ENCODE measurements at places on chromosomes 1 and 21.

DNA sequence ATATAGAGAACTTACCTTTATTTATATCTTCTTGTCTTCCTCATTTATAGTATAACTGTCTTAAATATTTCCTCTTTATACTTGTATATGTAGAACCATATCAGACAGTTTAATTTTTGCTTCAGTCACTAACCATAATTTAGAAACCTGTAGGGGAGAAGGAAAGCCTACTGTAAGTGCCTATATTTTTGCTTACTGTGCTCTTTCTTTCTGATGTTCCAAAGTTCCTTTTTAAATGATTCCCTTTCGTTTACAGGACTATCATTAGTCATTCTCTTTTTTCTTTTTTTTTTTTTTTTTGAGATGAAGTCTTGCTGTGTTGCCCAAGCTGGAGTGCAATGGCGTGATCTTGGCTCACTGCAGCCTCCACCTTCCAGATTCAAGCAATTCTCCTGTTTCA is 109.7 kb downstream of the CENPF start:
- no peaks in the 10 kb centered on the region for H3K36me3 ChIP-seq
- no peak overlapping the region for H3K27ac ChIP-seq
- H3K4me3 ChIP-seq, result no peak overlapping the region
- no peak for DNase-seq
- H3K27me3 ChIP-seq, result no peaks in the 10 kb centered on the region
- H3K4me1 ChIP-seq, result peaks cover 18% of the 10 kb centered on the region

DNA sequence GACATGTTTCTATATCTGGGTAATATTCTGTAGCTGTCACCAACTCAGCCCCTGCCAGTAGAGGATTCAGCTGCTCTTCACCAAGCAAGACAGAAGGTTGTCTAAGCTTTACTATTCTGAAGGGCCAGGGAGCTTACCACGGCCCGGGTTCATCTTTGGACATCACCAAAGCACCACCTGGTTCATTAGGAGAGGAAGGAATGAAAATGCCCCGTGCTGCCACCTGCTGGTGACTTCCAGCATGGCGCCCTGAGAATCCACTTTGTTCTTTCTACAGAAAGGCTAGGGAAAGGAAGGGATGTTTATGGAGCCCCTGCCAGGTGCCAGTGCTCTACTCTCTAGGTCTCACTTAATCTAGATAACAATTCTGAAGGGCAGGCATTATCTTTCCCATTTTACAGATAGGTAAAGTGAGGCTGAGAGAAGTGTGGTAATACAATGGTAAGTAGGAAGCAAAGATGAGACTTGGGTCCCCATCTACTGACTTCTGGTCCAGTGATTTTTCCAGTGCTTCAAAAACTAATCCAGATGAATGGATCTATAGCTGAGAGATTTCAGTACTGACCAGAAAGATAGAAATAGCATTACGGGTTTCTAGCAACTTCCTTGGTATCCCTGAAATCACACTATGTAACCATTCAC is 79.5 kb downstream of the BEND5 start:
- no peak overlapping the region for H3K4me3 ChIP-seq
- peak; percentile 82 for DNase-seq
- H3K27ac ChIP-seq, result no peak overlapping the region
- no peaks in the 10 kb centered on the region for H3K36me3 ChIP-seq
- peaks cover 42% of the 10 kb centered on the region for H3K27me3 ChIP-seq

DNA sequence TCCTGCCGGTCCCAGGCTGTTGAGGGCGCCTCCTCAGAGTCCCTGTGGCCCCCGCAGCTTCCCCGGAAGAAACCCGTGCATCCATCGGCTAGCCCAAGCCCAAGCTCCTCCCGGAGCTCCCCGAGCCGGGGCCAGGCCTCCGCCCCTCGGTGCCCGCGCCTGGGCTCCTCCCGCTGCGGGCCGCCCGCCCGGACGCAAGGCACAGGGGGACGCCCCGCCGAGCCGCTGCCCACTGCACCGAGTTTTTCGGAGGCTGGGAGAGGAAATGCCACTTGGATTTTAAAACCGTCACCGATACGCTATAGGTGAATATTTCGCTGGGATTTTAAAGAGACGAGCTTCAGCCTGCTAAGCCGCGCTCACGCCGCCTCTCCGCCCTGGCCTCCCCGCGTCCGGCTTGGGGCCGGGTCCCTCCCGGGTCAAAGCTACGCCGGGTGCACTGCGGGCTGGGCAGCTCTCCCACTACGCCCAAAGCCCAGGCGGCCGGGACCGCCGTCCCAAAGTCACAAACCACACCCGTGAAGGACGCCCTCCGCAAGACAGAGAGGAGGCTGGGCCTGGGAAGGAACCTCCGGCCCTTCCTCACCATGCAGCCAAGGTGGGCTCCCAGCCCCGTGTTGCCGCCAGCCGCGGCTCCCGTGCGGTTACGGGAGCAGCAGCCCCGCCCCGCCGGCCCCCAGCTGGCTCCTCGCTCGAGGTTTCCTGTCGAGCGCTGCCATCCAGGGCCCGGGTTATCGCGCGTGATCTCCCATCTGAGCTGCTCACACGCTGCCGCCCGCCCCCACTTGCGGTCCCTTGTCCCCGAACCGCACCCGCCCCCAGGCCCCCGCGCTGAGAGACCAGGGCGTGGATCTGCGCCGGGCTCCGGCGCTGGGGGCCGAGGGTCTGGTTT is 63.2 kb downstream of the CD247 start:
- no peak overlapping the region for H3K27ac ChIP-seq
- H3K27me3 ChIP-seq, result peaks cover 2% of the 10 kb centered on the region
- peak overlapping the region; percentile 84 for H3K4me3 ChIP-seq
- peak; percentile 40 for DNase-seq

DNA sequence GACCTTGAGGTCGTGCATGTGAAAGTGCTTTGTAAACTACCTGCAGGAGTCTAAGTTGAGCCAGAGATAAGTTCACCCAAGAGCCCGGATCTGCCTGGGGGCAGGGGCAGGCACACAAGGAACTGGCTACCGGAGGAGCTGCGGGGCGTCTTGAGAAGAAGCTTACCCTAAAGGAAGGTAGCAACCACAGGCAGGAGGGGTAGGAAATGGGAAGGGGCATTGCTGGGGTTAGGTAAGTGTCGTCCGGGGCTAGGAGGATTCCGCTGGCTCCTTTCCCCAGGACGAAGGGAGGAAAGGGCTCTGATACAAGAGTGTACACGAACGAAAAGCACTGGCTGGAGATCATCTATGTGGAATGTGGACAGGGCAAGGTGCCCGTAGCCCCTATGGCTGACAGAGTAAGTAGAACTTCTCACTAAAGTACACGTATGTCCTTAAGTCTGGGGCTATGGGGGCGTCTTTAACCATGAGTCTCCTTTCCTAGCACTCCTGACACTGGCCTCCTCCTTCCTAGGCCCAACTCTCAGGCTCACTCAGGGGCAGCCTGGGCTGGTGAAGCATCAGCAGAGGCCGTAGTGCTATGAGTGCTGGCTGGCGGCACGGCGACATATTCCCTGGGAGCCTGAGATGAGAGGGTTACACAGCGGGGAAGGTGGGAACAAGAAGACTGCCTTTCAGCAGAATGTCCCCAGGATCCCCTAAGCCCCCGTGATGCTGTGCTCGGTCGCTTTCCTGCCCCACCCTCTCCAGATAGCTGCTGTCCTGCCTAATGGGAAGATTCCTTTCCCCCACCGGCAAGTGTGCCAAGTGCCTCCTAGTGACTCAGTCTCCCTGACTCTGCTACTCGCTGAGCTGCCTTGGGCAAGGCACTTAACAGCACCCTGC is 9.1 kb upstream of the GALNT2 start:
- H3K27ac ChIP-seq, result no peak overlapping the region
- DNase-seq, result no peak
- H3K36me3 ChIP-seq, result no peaks in the 10 kb centered on the region
- H3K27me3 ChIP-seq, result no peaks in the 10 kb centered on the region
- no peaks in the 10 kb centered on the region for H3K4me1 ChIP-seq

- H3K36me3 ChIP-seq, result no peaks in the 10 kb centered on the region
- no peaks in the 10 kb centered on the region for H3K4me1 ChIP-seq
- H3K4me3 ChIP-seq, result no peak overlapping the region
Measured at GRCh38 chr1:222079566-222079965, 337.7 kb upstream of the DUSP10 start.

DNA sequence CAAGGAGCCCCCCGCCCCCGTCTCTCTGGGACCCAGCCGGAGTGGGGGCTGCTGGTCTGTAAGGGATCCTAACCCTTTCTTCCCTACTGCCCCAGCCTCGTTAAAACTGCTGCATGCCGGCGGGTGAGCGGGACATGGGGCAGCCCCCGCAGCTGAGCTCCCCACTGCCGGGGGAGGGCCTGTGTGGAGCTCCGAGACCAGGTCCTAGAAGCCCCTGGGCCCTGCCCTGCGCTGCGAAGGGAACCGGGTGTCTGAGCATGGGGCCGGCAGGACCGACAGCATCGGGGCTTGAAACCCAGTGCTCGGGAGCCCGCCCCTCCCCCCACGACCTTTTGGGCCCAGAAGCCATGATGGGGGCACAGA is 9.2 kb upstream of the COL6A1 start:
- peaks cover 31% of the 10 kb centered on the region for H3K27me3 ChIP-seq
- H3K4me1 ChIP-seq, result peaks cover 24% of the 10 kb centered on the region
- H3K27ac ChIP-seq, result no peak overlapping the region
- H3K4me3 ChIP-seq, result no peak overlapping the region
- DNase-seq, result no peak

DNA sequence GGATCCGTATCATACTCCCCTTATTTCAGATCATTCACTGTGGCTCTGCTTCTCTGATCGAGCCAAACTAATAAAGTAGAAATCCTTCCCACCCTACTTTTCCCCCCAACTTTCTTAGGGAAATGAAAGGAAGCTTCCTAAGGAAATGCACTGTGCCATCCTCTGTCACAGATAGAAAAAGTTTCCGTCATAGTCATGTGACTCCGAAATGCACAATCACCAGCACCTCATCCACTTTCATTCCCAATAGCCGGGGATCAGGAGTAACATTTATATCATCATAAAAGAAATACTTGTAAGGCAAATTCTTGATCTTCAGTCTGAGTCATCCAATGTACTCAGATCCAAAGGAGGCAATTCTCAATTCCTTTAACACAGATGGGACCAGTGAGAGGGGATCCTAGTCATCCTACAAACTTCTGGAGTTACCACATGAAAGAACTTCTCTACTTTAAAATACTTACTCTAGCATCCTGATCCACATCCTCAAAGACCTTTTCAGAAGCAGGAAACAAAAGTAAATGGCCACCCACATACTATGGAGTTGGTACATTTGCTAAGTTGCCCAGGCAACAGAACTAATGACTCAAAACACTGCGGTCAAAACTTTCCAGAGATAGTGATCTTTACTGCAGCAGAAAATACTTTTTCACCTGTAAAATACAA is 97.8 kb upstream of the ZC3H11B start:
- no peak for DNase-seq
- H3K27ac ChIP-seq, result no peak overlapping the region
- no peak overlapping the region for H3K4me3 ChIP-seq
- H3K36me3 ChIP-seq, result peaks cover 8% of the 10 kb centered on the region

DNA sequence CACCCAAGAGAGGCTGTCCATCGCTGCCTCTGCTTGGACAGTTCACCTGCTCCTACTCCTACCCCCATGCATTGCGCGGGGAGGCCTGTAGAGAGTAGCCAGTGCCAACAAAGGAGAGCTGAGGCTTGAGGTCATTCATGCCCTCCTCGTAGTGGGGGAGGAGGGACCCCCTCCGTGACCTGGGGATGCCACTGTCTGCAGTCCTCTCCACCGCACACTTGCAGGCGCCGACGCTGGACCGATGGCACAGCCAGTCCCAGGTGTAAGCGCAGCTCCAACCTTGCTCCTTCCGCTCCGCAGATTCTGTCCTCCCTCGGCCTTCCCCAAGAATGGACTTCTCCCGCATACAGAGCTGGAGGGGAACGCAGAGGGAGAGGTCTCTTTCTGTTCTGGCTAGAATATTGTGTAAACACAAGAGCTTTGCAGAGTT is 672 bp upstream of the PHLDA3 start:
- H3K4me3 ChIP-seq, result peak overlapping the region; percentile 83
- no peak for DNase-seq
- peaks cover 23% of the 10 kb centered on the region for H3K4me1 ChIP-seq

- peaks cover 9% of the 10 kb centered on the region for H3K36me3 ChIP-seq
- peak overlapping the region; percentile 28 for H3K27ac ChIP-seq
- H3K27me3 ChIP-seq, result no peaks in the 10 kb centered on the region
- DNase-seq, result no peak
- H3K4me1 ChIP-seq, result peaks cover 34% of the 10 kb centered on the region
- no peak overlapping the region for H3K4me3 ChIP-seq
Measured at GRCh38 chr1:15949453-15950245, 26.3 kb downstream of the ZBTB17 start.

- H3K27ac ChIP-seq, result no peak overlapping the region
- no peaks in the 10 kb centered on the region for H3K36me3 ChIP-seq
- peaks cover 2% of the 10 kb centered on the region for H3K27me3 ChIP-seq
- no peak overlapping the region for H3K4me3 ChIP-seq
- DNase-seq, result no peak
Measured at GRCh38 chr1:41622859-41623732, 138.6 kb upstream of the EDN2 start.

DNA sequence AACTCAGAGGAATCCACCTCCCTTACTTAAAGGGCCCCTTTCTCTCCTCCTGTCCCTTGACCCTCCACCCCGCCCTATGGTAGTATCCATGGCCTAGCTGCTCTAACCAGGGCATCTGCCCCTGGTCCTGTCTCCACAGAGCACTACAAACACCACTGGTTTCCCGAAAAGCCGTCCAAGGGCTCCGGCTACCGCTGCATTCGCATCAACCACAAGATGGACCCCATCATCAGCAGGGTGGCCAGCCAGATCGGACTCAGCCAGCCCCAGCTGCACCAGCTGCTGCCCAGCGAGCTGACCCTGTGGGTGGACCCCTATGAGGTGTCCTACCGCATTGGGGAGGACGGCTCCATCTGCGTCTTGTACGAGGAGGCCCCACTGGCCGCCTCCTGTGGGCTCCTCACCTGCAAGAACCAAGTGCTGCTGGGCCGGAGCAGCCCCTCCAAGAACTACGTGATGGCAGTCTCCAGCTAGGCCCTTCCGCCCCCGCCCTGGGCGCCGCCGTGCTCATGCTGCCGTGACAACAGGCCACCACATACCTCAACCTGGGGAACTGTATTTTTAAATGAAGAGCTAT is 1.7 kb downstream of the BTG2 start:
- peak overlapping the region; percentile 91 for H3K4me3 ChIP-seq
- peaks cover 7% of the 10 kb centered on the region for H3K27me3 ChIP-seq
- peaks cover 49% of the 10 kb centered on the region for H3K4me1 ChIP-seq
- no peak for DNase-seq
- H3K36me3 ChIP-seq, result no peaks in the 10 kb centered on the region

- DNase-seq, result no peak
- H3K4me1 ChIP-seq, result peaks cover 6% of the 10 kb centered on the region
- H3K4me3 ChIP-seq, result no peak overlapping the region
- H3K27me3 ChIP-seq, result no peaks in the 10 kb centered on the region
Measured at GRCh38 chr1:182173808-182174512, 112.4 kb upstream of the ZNF648 start.

DNA sequence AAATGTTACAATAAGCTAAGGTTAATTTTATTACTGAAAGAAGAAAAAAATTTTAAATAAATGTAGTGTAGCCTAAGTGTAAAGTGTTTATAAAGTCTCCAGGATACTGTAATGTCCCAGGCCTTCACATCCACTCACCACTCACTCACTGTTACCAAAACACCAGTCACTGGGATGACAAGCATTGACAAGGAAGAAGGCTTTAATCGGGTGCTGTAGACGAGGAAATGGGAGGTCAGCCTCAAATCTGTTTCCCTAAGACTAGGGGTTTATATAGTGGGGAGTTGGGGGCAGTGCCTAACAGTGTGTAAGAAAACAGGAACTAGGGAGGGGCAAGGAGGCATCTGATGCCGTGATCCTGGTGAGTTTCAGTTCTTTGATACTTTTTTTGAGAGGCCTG is 69.4 kb downstream of the CHRM3 start:
- no peaks in the 10 kb centered on the region for H3K36me3 ChIP-seq
- no peaks in the 10 kb centered on the region for H3K4me1 ChIP-seq
- DNase-seq, result no peak
- H3K4me3 ChIP-seq, result no peak overlapping the region
- H3K27me3 ChIP-seq, result no peaks in the 10 kb centered on the region
- H3K27ac ChIP-seq, result no peak overlapping the region

GRCh38 chr21:26077521-26077920 is 93.0 kb downstream of the APP start:
- no peak for DNase-seq
- peaks cover 18% of the 10 kb centered on the region for H3K36me3 ChIP-seq
- no peak overlapping the region for H3K27ac ChIP-seq
- no peaks in the 10 kb centered on the region for H3K27me3 ChIP-seq

Data from neural crest cell (in vitro differentiated cells).